ENCODE measurements at places on chromosomes 2 and 18.
A peak's percentile ranks its signal among the peaks of the same experiment; 100 is the strongest.

DNA sequence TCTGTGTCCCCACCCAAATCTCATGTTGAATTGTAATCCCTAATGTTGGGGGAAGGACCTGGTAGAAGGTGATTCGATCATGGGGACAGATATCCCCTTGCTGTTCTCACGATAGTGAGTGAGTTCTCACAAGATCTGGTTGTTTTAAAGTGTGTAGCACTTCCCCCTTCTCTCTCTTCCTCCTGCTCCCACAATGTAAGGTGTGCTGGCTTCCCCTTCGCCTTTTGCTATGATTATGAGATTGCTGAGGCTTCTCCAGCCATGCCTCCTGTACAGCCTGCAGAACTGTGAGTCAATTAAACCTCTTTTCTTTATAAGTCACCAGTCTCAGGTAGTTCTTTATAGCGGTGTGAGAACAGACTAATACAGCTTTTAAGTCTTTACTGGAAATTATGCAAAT, 193.3 kb upstream of the RBBP8 start:
- no peak for DNase-seq

DNA sequence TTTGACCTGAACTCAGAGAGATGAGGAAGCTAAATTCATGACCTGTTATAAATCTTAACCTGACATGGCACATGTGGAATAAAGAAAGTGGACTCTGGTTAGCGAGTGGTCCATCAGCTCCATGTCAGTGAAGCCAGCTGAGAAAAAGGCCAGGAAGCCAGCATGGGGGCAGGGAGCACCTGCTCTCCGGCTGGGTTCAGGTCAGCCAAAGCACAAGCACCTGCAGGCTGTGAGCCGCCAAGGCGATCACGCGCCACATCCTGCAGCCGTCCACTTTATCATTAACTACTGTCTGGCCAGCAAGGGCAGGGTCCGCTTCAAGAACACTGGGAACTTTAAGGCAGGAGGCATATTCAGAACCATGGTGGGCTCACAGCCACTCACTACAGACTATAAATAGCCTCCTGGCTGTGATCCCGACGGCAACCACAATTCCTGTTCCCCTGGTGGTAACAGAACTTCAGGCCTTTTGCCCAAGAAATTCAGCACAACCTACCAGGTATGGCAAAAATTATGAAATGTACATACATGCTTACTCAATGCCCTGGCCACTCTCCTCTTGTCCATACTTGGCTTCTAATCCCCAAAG, 35.5 kb downstream of the ACVR1 start:
- DNase-seq, result peak; percentile 53

DNA sequence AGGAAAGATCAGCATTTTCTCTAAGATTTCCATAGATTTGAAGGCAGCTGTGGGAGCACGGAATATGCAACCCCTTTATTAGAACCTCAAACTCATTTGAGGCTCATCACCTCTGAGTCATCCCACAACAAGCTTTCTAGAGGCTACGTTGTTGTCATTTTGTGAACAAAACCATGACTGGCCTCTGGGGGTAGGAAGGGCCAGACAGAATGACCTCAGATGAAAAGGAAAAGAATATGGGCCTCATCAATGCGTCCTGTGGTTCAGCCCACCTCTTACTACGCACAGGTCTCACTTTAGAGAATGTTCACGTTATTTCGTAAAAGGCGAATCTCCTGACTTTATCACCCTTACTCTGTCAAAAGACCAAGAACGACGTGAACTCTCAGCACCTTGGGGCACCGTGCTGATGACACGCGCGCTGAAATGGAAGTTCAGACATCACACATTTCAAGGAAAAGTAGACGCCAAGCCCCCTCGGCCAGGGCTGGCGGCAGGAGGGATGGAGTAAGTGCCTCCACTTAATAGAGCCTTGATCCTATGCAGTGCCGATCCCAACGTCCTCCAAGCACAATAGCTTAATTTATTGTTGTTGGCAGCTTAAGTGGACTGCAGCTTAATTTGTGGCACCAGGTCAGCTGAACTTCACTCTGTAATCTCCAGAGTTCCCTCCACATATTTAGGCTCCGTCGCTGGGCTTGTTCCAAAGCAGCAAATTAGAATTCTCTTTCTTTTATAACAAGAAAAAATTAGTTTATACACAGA, 208.3 kb downstream of the EIPR1 start:
- no peak for DNase-seq

- peak; percentile 22 for DNase-seq
Measured at GRCh38 chr2:49225126-49225525, 70.8 kb upstream of the FSHR start.

GRCh38 chr2:61420991-61421544, 49.8 kb downstream of the USP34 start:
- DNase-seq, result no peak

DNA sequence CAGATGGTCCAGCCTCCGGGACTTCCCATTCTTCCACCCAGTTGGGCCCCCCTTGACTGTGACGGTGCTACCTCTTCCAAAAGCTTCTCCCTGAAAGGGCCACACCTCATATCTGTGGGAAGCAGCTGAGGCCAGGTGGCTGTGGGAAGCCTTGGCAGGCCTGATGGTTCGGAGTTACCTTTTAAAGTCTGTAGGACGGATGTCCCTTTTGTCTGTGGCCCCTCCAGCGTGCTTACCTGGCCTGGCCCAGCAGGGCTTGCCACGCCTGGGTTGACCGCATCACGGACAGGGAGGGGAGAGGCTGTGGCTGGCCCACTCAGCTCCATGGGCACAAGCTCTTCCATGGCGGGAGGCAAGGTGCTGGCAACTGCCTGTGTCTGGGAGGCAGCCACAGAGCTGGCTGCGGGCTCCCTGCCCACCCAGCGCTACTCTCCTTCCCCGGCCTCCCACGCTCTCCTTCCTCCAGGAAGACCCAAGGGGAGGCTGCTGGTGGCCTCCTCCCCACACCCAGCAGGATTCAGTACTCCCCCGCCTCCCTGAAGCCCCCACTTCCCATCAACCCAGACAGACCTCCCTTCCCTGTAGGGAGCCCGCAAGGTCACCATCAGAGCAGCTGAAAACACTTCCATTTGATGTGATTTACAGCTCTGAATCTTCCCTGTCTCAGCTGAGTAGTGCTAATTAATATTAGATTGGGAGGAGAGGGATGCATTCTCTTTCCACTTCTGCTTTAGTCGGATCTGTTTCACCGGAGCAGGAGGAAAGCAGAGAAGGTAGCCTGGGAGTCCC, 52.8 kb downstream of the EDAR start:
- no peak for DNase-seq

DNA sequence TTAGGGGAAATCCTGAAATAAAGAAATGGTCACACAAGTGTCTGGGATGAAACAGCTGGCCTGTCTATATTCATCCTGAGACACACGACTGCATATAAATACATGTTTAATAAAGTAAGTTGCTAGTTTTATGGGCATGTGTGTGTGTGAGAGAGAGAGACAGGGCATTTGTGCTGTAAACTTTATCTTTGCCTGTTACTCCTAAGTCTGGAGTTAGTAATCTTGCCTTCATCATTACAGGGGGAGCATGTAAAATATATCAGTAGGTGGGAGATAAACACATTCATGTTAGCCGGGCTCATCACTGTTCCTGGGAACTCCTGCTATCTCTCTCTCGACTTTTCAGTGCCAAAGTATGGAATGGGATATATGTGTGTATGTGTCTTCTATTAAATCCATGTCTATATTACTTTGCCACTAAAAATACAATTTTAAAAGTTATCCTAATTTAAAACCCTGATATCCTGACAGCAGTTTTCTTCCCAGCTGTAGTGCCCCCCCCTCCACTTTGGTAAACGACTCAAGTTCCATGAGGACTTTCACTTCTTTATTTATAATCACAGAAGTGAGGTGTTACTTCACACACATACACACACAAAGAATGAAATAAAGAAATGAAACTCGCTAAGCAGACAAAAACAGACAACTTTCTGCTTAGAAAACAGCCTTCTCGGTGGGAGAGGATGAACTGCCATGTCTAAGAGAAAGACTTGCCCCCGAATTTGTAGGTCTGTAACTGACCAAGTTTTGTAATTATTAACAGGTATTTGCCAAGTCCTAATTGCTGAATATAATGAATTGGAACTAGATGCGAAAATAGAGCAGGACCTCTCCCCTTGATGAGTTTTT, 947 bp downstream of the ZEB2 start:
- no peak for DNase-seq

GRCh38 chr2:6024784-6025183, 332.6 kb downstream of the SOX11 start:
- DNase-seq, result no peak

- DNase-seq, result no peak
Measured at GRCh38 chr18:50947899-50948298, 19.9 kb upstream of the ELAC1 start.

DNA sequence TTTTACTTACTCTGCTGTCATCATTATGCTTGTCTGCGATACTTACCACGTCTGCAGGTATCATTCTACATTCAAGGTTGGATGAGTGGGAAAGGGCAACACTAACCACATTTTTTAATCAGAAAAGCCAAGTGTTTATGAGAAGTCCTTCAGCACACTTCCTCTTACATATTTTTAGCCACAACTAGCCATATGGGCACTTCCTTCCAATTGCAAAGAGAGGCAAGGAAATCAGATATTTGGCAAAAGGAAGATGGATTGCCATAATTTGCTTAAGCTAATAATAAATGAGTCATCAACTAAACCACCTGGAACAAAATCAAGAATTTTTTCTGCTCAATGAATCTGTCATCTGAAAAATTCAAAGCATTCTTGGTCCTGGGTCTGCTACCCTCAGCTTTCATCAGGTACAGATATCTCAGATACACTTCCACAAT, 16.7 kb upstream of the MRO start:
- DNase-seq, result peak; percentile 34

GRCh38 chr2:28588292-28588670, 92.4 kb downstream of the PLB1 start:
- no peak for DNase-seq

DNA sequence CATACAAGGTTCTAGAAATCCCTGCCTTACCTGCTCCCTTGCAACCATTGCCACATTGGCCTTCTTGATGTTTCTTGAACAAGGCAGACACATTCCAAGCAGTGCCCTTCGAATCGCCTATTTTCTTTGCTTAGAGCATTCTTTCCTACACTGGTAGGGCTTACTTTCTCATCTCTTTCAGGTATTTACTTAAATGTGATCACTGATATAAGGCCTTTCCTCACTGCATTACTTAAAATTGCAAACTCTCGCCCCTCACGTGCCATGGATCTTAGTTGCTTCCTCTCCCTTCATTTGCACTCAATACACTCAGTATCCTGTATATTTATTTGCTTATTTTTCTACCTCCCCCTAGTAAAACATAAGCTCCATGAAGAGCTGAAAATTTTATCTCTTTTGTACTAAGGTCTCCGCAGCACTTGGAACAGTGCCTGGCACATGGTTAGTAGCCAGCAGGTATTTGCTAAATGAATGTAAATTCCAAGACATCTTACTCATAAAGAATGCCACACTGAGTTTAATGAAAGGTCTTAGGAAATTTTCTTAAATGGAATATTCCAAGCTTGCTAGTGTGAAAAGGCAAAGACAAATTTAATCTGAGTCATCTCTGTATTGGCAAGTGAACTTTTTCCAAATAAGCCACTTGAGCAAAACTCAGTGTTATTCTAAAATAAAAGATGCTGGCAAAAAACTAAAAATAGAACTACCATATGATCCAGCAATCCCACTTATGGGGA, 42.4 kb upstream of the FIGN start:
- no peak for DNase-seq

DNA sequence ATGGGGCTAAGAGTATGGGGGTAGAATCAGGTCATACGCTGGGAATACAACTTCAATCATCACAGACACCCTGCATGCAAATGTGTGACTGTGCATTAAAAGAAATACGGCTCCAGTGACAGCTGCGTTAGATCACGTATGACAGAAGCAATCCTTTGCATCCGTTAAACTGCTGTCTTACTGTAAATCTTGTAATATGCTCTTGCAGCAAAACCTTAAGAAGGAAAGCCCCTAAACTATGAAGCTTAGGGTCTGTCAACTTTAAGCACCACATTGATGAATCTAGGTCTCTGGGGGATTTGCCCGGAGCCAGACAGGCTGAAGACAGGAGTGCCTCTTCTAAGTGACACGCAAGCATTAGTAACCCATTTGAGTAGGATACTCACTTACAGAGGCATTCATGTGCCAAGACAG, 84.7 kb upstream of the EML6 start:
- DNase-seq, result no peak

GRCh38 chr2:183993052-183993451, 605.3 kb upstream of the ZNF804A start:
- DNase-seq, result peak; percentile 17

DNA sequence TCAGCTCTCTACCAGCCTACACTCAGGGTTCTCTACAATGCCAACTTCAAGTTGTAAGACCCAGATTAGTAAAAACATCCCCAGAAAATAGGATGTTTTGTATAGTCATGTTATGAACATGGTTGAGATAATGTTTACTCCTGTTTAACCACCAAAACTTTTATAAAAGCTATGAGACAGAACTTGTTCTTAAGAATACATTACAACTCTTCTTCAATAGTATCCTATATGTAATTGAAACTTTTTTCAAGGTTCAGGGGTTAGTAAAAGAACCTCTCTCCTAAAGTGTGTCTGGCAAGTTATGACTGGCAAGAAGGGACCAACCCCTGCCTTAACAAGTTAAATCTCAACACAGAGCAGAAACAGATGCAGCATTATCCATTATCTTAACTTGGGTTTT, 118.8 kb upstream of the STK17B start:
- no peak for DNase-seq

DNA sequence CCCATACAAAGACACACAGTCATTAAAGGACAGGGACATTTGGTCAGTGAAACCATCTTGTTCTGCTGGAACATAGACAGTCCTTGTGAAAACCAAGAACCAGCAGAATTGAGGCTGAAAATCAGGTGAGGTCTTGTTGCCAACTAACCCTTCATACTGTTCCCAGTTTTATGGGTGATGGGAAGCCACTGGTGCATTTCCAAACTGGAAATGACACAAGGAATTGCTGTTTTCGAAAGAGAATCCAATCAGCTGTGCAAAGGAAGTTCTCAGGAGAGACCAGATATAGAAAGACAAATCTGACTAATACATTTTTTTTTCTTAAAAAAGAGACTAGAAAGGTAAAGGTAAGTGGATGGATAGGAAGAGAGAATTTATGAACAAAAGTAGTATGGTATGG, 948.2 kb downstream of the TSN start:
- DNase-seq, result no peak

GRCh38 chr2:240431271-240431660, 4.2 kb upstream of the GPC1 start:
- DNase-seq, result no peak

DNA sequence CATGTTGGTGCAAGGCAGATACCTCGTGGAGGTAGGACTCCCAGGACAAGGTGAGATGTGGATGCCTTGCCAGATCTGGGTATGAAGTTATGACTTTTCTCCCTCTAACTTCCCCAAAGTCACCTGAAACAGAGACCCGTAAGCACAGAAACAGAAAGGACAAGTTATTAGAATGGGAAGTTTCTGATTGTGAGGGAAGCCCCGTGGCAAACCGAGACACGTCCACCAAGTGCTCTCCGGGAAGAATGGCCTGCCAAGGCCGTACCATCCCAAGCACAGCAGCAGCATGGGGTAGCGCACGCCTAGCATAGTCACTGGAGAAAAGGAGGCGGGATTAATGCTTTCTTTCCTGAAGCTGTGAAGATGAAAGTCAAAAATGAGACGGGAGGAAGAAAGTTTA, 110.6 kb downstream of the ZNF532 start:
- DNase-seq, result no peak

GRCh38 chr2:137764646-137765045, 199.6 kb upstream of the HNMT start:
- DNase-seq, result no peak
